ENCODE measurements at places on chromosomes 2 and 18. TPM values are rescaled to one million over a fixed set of nuclear protein-coding genes. Genes with fewer than 3 reads are reported as not detected.

Gene RGPD4
- not detected for total RNA-seq

Gene GKN2
- not detected for total RNA-seq

Gene IL1A
- total RNA-seq: not detected

Gene METTL4
- total RNA-seq: 16.9 TPM

Gene UGT1A10
- not detected for total RNA-seq

Gene TTLL4
- total RNA-seq: 9.1 TPM

Gene NTSR2
- total RNA-seq: not detected

Gene LRRC30
- total RNA-seq: not detected

Gene LOXHD1
- total RNA-seq: not detected

Gene CLEC4F
- total RNA-seq: not detected

Gene WDCP
- 6.1 TPM for total RNA-seq

Gene RND3
- 271 TPM for total RNA-seq

Gene CYBRD1
- 248 TPM for total RNA-seq

Gene RGPD3
- total RNA-seq: 0.13 TPM

Data from GM23248 (cell line).